ENCODE measurements at places on chromosomes 12 and 14.
A peak's percentile ranks its signal among the peaks of the same experiment; 100 is the strongest.

DNA sequence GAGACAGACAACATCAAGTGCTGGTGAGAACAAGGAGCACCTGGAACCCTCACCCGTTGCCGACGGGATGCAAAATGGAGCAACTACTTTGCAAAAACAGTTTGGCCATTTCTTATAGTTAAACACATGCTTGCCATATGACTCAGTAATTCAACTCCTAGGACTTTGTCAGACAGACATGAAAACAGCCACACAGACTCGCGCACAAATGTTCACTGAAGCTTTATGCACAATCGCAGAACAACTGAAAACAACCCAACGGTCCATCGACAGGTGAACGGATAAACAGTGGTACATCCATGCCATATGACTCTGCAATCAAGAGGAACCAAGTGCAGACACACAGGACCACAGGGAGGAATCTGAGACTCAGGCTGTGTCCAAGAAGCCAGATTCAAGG lies 30.8 kb downstream of the NCOR2 start:
- DNase-seq, result peak; percentile 46

DNA sequence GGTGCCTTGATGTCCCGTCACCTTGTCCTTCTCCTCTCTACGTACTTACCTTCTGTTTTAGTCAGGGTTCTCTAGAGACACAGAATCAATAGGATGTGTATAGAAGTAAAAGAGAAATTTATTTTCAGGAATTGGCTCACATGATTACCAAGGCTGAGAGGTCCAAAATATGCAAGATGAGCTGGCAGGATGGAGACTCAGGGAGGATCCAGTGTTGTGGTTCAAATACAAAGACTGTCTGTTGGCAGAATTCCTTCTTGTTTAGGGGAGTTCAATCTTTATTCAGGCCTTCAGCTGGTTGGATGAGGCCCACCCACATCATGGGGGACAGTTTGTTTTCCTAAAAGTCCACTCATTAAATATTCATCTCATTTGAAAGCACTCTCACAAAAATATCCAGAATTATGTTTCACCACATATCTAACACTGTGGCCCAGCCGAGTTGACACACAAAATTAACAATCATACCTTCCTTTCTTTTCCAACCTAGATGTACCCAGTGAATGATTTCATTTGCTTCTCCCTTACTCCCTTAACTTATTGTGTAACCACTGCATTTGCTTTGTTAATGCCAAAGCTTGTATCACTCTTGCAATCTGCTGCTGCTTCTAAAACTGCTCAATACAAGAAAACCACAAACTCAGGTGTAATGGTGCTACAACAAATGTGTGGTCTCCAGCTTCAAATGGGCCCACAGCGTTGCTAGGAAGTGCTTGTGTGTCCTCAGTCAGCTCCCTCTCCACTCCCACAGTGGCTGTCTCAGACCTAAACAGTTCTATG lies 195.4 kb upstream of the ARHGAP5 start:
- peak; percentile 7 for DNase-seq

- DNase-seq, result no peak
Measured at GRCh38 chr14:29815016-29815674, 112.5 kb downstream of the PRKD1 start.

GRCh38 chr12:56120158-56120846 lies 2.2 kb downstream of the ZC3H10 start:
- DNase-seq, result no peak

- DNase-seq, result no peak
Measured at GRCh38 chr12:78753058-78753457, 111.5 kb upstream of the SYT1 start.

- no peak for DNase-seq
Measured at GRCh38 chr12:23884909-23885308, 64.6 kb downstream of the SOX5 start.

DNA sequence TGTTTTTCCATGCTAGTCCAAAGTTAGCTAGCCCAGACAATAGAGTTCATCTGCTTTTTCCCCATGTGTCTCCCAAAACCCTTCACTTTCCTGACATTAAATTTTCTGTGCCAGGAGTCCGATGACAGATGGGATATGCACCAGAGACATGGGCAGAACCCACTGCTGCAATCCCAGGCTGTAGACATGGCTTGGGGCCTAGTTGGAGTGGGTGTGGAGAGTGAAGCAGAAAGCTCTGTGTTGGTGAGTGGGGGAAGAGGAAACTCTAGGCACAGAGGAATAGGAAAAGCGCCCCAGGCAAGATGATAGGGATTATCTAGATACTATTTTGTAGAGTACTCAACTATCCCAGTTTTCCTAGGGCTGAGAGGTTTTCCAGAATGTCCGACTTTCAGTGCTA lies 4.8 kb upstream of the KRT74 start:
- no peak for DNase-seq

DNA sequence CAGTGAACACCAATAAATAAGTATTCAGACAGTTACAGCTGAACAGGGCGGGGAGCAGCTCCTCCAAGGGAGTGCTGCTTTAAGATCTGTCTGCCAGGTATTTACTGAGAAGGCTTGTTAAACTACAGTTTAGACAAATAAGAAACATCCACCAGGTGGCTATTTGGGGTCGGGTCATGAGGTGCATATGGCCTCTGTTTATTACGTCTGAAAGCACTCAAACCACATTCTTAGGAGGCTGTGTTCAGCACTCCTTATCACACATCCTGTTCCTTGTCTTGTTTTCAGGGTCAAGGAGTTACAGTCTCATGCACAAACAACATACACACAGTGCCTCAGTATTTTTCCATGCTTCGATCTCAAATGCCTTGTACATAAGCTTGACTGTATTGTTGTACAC lies 78.8 kb downstream of the KCNMB4 start:
- no peak for DNase-seq

Measured in HFFc6 (cell line).